Activated CD4-positive, alpha-beta T cell treated with anti-CD3 and anti-CD28 coated beads, Interleukin-2, amount 10 ng/mL, durations not matched to agents 24 days and 14 days (primary cell): ENCODE measurements at places on chromosomes 1 and 21. TPM values are rescaled to one million over a fixed set of nuclear protein-coding genes. Genes with fewer than 3 reads are reported as not detected.

The PDE9A gene
- total RNA-seq, result 10.7 and 13.1 TPM in 2 replicates

The RASSF5 gene
- total RNA-seq, result 193 and 196 TPM in 2 replicates

DNA sequence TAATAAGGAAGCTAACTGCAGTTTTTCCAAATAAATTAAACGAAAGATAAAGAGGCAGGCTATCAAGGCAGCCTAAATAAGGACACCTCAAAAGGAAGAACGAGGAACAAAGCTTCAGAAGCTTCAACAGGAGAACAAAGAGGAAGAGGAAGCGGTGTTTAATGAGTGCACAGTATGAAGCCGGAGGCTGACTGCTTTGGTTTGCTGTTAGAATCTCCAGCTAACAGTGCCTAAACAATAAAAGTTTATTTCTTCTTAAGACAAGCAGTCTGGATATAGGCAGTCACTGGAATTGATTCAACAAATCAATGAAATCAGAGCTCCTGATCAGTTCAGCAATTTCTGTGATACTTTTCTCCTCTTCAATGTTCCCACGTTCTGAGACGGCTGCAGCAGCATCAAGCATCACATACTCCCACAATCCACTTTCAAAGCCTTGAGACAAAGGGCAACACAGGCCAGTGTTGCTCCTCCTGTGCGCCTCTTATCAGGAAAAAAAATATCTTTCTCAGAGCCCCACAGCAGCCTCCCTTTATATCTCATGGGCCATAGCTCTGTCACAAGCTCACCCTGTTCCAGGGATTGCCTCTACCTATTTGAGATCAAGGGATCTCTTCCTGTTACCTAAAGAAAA is 365.6 kb upstream of the ST6GALNAC5 start:
- DNase-seq, result no peak

The TENT5C gene
- total RNA-seq, result 3.1 and 3.5 TPM in 2 replicates
